ENCODE measurements at places on chromosomes 7 and 10.

- DNase-seq = no peak
Measured at GRCh38 chr10:13268841-13269240, 31.0 kb downstream of the PHYH start.

DNA sequence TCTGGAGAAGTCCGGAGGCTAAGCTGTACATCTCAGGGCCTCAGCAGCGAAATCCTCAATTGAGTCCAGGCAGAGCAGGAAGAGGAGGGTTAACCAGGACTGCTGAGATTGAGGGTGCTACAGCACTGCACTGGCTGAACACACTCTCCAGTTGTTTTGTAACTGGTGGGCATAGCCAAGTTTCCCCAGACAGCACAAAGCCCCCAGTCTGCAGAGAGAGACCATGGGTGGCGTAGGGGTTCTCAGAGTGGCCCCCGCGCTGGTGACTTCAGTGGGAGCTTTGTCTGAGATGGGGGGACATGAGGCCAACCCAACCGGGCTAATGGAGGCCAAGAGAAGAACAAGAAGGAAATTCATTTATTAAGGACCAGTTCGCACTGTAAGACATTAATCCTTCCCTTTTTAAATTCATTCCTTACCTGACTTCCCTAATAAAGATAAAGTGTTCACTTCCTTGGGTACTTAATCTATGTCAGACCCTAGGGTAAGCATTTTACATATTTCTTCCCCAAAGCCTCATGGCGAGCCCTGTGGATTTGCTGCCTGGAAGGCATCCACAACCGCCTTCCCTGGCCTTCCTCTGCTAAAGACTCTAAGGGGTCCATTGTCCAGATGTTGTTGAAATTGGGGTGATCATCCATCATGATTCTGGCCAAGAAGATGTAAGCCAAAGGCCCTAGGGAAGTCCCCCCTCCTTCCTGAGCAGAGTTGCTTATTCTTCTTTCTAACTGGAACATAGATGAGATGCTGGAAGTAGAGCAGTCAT, 121.4 kb upstream of the CHST15 start:
- no peak for DNase-seq

GRCh38 chr10:90412582-90412981, 445.3 kb downstream of the HTR7 start:
- no peak for DNase-seq

GRCh38 chr7:14871880-14872279, 30.7 kb downstream of the DGKB start:
- DNase-seq = no peak

DNA sequence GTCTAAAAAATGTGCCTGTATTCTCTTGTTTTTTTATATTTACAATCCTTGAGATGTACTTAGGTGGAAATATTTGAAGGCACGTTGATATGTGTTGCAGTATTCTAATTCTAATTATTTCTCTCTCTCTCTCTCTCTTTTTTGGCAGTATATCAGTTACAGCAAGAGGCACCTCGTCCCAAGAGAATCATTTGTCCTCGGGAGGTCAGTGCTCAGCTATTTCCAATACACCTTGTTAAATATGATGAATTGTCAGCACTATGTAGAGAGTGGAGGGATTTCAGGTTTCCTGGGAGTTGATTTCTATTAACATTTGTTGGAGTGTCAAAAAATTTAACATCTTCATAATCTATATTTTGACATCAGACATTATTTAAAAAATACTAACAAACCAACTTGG, 173.2 kb downstream of the CHN2 start:
- no peak for DNase-seq

DNA sequence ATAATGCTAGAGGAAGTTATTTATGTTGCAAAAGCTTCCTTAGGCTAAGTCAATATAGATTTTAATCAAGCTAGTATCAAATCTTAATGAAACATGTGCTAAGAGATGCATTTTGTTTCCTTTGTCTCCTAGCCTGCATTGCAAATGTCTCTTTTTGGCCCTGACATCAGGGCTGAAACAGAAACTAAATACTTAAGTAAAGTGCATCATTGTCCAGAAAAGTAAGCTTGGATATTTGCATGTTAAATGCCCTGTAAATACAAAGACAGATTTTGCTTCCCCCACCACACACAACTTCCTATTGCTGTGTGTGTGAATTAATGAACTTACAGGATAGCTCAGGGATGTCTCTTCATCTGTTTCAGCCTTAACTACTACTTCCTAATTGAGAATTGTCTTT, 10.0 kb upstream of the STAMBPL1 start:
- DNase-seq = no peak

- no peak for DNase-seq
Measured at GRCh38 chr7:116528008-116528789, 3.4 kb downstream of the CAV1 start.

DNA sequence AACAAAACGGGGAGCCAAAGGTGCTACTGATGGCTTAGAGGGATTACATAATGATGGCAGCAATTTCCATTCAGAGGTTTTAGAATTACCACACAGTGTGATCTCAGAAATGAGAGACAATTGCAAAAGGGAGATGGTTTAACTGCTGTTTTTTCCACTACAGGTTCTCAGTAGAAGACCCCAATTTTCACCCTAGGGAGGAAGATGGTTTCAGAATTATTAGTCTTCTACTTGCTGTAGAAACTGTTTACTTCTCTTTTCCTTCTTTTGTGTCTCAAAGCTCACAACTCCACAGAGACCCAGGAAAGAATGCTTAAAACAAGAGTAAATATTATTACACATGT, 226.5 kb downstream of the INHBA start:
- no peak for DNase-seq

- no peak for DNase-seq
Measured at GRCh38 chr10:88036126-88036525, 172.7 kb downstream of the PTEN start.

GRCh38 chr10:44473146-44473545, 88.2 kb upstream of the CXCL12 start:
- no peak for DNase-seq

GRCh38 chr7:132161533-132161915, 414.7 kb downstream of the PLXNA4 start:
- no peak for DNase-seq

DNA sequence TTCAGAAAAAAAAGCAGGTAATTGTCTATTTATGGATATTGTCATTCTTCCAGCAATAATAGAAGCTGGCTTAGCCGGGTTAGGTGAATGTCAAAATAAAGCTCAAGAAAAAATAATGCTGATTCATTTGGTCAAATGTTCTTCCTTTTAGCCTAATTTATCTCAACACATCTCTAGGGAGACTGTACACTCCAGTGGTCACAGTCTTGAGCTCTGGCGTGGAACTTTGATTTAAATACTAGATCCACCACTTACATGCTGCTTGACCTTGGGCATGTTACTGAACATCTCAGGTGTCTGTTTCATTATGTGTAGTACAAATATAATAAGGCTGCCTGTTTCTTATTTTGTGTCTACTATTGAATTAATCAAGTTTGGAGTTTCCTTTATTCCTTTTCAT, 22.0 kb downstream of the PRTFDC1 start:
- DNase-seq = no peak

DNA sequence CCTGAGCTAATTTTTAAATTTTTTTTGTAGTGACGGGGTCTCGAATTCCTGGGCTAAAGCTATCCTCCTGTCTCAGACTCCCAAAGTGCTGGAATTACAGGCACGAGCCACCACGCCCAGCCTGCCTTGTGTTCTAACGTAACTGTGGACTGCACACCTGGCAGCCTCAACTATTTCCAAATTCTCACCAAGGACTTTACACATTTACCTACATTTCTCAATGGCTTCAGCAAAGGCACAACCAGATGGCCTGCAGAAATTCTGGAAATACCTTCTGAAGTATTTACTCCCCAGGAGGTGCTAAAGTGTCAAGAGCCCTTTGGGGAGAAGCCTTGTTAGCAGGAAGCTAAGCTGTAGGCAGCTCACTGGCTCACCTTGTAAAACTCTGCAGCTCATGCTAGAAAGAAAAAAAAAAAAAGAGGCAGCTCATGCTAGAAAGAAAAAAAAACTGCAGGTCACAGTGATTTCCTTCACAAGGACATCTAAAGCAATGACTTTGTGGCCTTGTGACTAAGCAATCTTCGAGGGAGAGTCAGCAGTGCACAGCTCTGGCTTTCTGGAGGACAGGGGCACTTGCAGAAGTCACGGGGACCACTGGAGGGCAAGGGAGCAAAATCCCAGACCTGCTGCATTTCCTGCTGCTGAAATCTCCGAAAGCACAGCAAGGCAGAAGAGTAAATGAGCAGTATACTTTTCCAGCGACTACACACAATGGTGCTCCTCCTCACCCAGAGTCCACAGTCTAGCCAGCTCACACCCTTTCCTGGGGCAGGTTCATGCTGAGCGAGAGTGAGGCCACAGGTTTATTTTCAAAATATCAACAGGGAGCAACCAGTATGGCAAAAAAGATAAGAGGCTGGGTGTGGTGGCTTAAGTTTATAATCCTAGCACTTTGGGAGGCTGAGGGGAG, 40.4 kb downstream of the BAIAP2L1 start:
- no peak for DNase-seq

- DNase-seq = no peak
Measured at GRCh38 chr10:119398996-119399395, 143.5 kb downstream of the RGS10 start.

- no peak for DNase-seq
Measured at GRCh38 chr7:116024826-116025809, 5.4 kb downstream of the TFEC start.

DNA sequence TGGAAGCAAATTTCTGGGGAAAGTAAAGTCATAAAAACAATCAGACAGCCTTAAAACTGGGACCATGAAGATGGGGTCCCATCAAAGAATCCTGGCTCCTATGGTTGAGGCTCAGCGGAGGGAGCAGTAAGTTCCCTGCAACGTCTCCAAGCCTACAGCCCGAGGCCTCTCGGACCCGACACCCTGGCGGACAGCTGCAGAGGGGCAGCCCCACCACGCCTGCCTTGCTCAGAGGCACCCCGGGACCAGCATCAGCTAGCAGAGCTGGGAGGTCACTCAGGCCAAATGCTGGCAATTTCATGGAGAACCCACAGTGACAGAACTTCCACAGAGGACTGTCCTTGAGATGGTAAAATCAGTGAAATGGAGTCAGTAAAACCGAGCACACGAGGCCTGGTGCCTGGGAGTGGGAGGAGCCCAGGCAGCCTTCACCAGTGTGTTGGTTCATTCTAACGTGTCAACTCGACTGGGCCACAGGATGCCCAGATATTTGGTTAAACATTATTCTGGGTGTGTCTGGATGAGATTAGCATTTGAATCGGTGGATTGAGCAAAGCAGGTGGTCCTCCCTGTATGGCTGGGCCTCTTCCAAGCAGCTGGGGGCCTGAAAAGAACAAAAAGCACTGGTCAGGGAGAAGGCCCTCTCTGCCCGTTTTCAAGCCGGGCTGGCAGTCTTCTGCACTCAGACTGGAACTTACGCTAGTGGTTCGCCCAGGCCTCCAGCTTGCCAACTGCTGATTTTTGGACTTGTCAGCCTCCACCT, 96.2 kb upstream of the INSIG1 start:
- DNase-seq = no peak

- peak; percentile 11 for DNase-seq
Measured at GRCh38 chr7:24665564-24666294, 91.5 kb downstream of the GSDME start.

GRCh38 chr7:28790467-28790866, 167.7 kb downstream of the TRIL start:
- no peak for DNase-seq

- DNase-seq = no peak
Measured at GRCh38 chr7:24936121-24936824, 43.7 kb downstream of the OSBPL3 start.

GRCh38 chr7:36708767-36709166, 15.5 kb downstream of the AOAH start:
- no peak for DNase-seq

DNA sequence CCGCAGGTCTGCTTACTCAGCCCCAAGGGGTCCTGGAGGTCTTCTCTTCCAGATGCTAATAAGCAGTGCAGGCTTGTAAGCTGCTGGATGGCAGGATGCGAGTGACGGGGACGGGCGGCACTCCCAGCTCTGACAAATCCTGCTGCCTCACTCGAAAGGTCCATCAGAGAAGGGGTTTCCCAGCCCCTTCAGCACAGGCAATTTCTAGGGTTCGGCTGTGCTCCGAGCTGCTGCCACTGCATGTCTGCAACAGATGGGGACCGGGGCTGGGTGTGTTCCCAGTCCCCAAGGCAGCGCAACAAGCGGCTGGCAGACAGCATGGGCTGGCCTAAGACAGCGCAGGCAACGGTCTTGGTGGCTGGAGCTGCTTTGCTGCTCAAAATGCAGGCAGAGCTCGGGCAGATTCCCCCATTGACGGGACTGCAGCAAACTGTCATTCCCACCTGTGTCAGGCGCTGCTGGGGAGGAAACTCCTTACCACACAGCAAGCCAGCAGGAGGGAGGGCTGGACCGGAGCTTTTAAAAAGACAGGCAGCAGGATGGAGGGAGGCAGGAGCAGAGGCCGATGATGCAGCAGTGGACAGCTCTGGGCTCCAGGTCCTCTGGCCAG, 62.4 kb downstream of the PRKAG2 start:
- DNase-seq = no peak

- DNase-seq = no peak
Measured at GRCh38 chr7:112995059-112995824, 91.4 kb downstream of the GPR85 start.

- no peak for DNase-seq
Measured at GRCh38 chr10:123778719-123779517, 112.7 kb downstream of the CPXM2 start.

All from stimulated activated naive CD4-positive, alpha-beta T cell (primary cell).